Stimulated activated CD4-positive, alpha-beta T cell treated with anti-CD3 and anti-CD28 coated beads, TNF-alpha, amount 100 ng/mL, for 48 hours (primary cell): ENCODE measurements at places on chromosomes 1 and 21.
A peak's percentile ranks its signal among the peaks of the same experiment; 100 is the strongest.

DNA sequence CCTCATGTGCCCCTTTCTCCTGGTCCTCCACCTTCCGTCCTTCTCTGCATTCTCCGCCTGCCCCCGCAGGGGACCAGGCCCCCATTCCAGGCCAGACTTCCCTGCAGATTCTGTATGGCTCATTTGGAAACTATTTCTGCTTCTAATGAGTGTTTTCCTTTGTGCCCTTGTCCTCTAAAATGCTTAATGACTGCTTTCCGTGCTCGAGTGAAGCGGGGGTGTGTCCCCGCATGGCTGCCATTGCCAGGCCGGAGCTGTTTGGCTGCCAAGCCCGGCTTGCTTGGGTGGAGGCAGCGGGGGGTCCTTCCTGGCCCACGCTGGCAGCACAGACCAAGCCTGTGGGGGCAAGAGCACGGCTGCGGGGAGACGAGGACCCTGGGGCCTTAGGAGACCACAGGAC is 299.3 kb upstream of the VAMP3 start:
- no peak for DNase-seq

- DNase-seq: no peak
Measured at GRCh38 chr1:42429603-42430002, 26.2 kb downstream of the ZMYND12 start.

DNA sequence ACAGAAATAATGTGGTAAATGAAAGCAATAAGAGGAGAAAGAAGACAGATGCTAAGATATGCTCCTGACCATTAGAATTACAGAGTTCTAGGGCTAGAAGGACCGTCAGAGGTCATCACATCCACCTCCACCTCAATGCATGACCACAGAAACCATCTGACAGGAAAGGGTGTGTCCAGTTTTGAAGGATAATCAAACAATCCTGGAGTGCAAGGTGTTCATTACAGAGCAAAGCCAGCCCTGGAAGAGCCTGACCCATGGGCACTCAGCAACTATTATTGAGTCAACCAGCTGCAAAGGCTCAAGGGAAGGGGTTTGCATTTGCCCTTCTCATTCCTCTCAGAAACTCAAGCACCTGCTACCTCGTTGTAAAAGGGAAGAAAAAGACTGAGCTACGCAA is 46.4 kb downstream of the TOR1AIP2 start:
- no peak for DNase-seq

- DNase-seq: no peak
Measured at GRCh38 chr1:246588159-246588721, 22.0 kb downstream of the CNST start.

DNA sequence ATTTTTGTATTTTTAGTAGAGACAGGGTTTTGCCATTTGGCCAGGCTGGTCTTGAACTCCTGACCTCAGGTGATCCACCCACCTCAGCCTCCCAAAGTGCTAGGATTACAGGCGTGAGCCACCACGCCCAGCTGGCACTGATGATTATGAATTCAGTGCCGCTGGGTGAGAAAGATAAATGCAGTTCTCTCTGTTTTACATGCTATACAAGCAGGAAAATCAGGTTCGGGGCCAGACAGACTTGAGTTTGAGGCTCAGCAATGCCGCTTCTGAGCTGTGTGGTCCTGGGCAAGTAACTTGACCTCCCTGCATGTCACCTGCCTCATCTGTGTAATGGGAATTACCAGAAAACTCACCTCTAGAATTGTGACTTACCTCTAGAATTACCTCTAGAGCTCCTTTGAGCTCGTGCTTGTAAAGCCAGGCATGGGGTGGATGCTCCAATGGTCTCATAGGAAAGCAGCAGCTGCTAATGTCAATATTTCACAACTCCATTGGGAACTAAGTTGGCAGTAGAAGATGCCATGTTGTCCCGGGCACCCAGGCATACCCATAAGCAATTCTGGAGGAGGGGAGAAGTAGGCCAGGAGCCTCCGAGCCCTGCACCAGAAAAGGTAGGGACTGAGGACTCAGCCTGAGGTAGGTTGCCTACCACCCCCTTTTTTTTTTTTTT is 119.8 kb upstream of the SLC25A33 start:
- no peak for DNase-seq

DNA sequence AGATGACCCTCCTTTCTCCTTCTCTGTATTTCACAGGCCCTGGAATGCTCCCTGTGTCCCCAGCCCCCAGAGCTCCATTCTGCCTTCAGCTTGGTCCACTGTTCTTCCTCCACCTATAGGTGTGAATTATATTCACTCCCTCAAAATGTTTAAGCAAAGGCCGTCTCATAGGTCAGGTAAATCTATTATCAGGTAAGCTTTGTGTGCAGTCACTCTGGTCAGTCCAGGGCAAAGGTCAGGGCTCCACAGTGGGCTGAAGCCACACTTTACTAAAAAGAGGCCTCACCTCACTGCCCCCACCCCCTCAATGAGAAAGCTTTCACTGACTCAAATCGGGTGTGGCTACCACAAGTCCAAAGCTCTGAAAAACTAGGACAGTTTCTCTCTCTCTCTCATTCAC is 65.9 kb downstream of the DNTTIP2 start:
- no peak for DNase-seq

GRCh38 chr1:184388319-184388889 is 1.6 kb downstream of the C1orf21 start:
- no peak for DNase-seq

GRCh38 chr21:44630440-44630839 is 3.5 kb downstream of the KRTAP10-9 start:
- no peak for DNase-seq

DNA sequence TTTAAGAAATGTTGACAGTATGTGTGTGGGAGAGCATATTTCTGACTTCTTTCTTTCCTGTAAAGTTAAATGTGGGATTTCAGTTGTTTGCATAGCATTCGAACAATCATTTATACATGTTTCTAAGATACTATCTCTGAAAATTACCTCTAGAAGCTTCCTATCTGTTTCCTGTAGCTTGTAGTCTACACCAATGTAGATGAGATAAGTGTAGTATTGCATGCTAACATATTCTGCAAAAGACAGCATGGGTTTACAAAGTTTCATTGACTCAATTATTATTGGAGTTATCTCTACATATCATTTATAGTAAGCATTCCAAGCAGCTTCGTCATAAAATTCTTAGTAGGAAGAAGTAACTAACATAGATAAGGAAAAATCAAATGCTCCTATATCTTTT is 98.9 kb upstream of the DPYD start:
- DNase-seq: no peak

GRCh38 chr21:42426876-42427480 is 23.3 kb downstream of the UBASH3A start:
- DNase-seq: no peak

- DNase-seq: no peak
Measured at GRCh38 chr1:19505693-19506457, 20.5 kb upstream of the CAPZB start.

DNA sequence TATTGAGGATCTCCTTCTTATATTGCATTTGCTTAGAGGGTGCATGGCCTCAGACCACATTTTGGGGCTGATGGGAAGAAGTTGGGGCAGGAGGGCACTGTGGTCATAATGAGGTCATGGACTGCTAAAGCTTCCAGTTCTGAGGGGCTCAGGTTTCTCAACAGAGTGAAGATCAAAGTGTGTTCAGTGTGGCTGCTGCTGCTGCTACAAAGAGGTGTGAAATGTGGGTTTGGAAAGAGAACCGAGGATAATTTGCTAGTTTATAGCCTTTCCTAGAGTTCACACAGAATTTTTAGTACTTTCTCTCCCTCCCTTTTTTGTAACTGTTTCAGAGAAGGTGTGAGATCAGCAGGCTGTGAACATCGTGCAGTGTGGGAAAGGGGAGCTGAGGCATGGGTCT is 73.3 kb downstream of the CACNA1E start:
- DNase-seq: no peak

GRCh38 chr1:51355382-51355781 is 25.0 kb upstream of the TTC39A start:
- DNase-seq: no peak

- DNase-seq: no peak
Measured at GRCh38 chr1:43872280-43872679, 61.3 kb upstream of the ARTN start.

GRCh38 chr1:21175670-21176581 is 771 bp downstream of the EIF4G3 start:
- no peak for DNase-seq

DNA sequence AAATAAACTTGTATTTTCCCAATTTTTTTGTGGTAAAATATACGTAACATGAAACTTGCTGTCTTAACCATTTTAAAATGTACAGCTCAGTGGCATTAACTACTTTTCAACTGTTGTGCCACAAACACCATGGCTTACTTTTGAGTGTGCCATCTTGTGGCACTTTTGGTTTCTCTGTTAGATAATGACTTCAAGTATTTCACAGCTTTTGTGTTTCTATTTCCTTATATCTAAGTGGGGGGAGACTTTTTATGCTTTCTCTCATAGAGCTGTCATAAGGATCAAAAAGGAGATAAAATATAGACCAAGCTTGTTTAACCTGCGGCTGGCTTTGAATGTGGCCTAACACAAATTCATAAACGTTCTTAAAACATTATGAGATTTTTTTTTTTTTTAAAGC is 44.3 kb downstream of the CDC14A start:
- no peak for DNase-seq

DNA sequence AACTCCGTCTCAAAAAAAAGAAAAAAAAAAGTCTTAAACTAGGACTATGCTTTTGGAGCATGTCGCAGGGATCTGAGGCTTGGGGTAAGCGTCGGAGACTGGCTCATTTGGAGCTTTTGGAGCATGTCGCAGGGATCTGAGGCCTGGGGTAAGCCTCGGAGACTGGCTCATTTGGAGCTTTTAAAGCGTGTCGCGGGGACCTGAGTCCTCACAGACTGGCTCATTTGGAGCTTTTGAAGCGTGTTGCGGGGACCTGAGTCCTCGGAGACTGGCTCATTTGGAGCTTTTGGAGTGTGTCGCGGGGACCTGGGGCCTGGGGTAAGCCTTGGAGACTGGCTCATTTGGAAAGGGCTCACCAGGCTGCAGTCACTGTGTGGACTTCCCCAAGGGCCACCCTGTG is 13.6 kb upstream of the TSPEAR start:
- no peak for DNase-seq

GRCh38 chr1:57908147-57908890 is 484.5 kb upstream of the DAB1 start:
- DNase-seq: no peak

DNA sequence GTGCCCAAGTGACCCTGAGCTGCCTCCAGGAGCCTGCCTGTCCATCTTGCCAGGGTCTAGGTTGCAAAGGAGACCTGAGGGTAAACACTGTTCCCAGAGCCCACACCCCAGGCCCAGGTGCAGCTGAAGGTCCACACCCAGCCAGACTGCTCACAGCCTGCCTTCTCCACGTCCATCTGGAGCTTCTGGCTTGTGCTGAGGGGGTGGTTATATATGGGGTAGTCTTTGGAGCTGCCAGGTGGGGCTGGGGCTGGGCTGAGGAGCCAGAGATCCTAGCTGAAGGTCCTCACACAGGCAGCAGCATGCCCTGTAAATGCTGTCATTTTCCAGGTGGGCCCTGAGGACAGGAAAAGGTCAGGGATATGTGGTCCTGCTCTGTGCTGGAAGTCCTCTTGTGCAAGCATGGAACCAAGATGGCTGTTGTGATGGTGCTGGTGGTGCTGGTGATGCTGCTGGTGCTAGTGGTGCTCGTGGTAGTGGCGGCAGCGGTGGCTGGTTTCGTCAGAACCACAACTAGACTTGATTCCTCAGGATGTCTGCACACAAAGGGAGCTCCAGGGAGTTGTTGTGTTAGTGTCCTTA is 182.7 kb downstream of the MATN1 start:
- DNase-seq: no peak

- DNase-seq: no peak
Measured at GRCh38 chr1:208303743-208304712, 59.8 kb upstream of the PLXNA2 start.

GRCh38 chr1:183699616-183700160 is 46.6 kb upstream of the APOBEC4 start:
- no peak for DNase-seq

GRCh38 chr1:167627865-167628641 is 2.0 kb upstream of the RCSD1 start:
- DNase-seq: peak; percentile 67

- DNase-seq: no peak
Measured at GRCh38 chr1:184060316-184060715, 8.8 kb downstream of the TSEN15 start.

DNA sequence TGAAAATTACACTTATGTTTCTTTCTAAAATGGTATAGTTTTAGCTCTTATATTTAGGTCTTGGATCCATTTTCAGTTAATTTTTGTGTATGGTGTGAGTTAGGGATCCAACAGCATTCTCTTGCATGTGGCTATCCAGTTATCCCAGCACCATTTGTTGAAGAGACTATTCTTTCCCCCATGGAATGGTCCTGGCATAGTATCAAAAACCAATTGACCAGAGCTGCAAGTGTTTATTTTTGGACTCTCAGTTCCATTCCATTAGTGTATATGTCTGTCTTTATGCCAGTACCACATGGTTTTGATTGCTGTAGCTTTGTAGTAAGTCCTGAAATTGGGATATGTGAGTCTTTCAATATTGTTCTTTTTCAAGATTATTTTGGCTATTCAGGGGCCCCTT is 14.3 kb downstream of the TTLL10 start:
- DNase-seq: no peak

DNA sequence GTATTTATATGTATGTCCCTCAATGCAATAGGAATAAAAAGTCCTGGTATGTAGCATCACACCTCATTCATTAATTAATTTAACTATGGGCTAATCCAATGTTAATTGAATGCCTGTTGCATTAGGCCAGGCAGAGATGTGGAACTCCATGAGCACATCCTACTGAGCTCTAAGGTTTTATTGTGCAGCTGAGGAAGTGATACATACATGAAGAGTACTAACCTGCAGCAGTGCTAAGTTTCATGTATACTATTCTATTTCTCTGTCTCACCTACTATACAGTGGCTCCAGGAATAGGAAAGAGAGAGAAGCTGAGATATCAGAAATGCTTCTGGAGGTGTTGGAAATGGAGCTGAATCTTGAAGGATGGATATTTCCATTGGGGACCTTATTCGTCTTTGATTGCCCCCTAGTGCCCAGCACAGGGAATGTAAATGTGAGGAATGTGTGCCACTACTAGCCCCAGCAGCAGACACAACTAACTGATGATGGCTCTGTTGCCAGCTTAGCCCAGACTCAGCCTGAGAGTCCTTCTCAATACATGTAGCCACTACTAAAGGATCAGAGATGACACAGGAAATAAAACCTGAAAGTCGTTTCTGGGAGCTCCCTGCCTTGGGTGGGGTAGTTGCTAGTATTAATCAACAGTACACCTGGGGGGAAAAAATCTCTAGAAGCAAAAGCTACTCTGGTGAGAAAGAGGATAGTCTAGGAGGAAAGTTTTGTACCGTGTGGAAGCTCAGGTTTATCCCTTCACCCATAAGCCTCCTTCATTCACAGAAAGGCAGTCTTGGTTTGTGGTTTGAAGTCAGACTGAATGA is 173.3 kb upstream of the FOXD3 start:
- no peak for DNase-seq
